NCI-H226 (cell line): ENCODE measurements at places on chromosomes 11 and 22.

DNA sequence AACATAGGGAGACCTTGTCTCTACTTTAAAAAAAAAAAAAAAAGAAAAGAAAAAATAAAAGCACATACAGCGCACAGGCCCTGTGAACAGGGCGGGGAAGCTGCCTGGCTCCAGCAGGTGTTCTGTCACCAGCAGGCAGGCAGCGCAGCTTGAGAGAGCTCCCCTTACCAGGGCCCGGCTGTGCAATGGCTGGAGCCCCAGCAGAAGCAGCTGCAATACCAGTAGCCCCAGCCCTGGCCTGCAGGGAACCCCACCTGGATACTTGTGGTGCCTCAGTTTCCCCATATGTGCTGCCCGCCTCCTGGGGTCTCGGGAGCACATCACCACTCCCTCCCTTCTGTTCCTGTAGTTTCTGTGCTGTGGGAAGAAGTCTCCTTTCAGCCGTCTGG is 12.3 kb downstream of the TSPAN32 start:
- DNase-seq, result no peak

GRCh38 chr22:44080936-44081861 is 57.1 kb downstream of the PARVB start:
- DNase-seq, result no peak

- DNase-seq, result no peak
These were observed 126.6 kb upstream of the ARHGAP20 start for GRCh38 chr11:110838808-110839207.

GRCh38 chr11:72760539-72761405 is 8.6 kb upstream of the ARAP1 start:
- DNase-seq, result no peak

DNA sequence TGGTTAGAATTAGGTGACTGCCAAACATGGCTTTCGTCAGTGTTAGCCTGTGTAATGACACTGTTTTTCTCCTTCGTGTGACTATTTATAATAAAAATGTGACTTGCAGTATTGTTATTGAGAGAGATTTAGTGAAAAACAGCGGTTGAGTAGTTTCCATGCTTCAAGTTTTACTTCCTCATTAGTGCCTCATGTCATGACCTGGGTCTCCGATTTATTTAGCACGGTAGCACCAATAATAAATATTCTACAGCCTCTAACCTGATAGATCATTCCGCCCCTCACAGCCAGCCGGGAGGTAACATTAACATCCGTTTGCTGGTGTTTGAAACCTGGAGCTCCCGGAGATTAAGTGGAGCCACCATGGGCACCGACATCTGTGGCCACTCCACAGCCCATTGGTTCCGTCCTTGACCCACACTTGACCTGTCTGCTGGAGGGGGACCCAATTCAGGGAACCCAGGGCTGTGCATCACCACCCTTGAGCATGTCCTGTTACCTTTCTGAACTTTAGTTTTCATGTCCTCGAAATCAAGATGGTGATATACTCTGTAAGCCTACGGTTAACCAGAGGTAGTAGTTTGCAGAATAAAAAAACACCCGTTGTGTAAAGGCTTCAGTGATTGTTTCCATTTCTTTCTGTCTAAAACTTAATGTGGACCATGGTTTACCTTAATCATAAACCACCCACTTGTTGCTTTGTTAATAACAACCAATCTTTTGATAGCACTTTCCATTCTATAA is 104.1 kb downstream of the ATXN10 start:
- DNase-seq, result no peak
